Mucosa of gallbladder (tissue), 1 donor: ENCODE measurements at places on chromosomes 7 and 10.

DNA sequence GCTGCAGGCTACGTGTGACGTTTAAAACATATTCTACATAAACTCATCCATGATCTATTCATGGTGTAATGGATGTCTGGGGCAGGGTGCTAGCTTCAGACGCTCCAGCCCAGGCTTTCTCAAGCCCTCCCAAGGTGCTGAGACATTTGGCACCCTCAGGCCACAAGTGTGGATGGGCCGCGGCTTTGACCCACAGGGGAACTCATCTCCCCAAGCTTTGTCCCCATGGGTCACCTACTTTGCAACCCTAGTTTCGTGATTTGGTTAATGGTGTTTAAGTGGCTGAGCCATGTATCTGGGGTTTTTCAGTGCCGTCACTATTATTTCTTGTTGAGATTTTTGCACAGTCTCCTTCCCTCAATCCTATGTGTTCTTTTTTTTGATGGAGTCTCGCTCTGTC lies 66.0 kb downstream of the GRK5 start:
- DNase-seq, result no peak

DNA sequence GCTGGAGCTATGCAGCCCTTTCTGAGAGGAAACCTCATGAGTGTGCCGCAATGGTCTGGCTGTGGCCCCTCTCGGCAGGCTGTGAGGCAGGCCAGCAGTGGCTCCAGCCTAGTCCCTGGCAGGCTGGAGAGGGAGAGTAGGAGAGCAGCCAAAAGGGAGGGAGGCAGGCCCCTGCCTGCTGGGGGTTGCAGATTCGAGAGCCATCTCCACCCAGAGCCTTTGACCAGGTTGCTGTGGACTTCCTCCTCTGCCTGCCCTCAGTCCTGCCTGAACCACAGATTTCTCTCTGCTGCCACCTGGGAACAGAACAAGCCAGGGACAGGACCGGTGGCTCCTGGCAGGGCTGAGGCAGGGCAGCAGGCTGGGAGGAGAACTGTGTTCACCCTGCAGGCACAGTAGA lies 13.9 kb downstream of the PAX2 start:
- DNase-seq, result no peak

- peak; percentile 90 for DNase-seq
Observed at GRCh38 chr10:125123476-125124114, 36.8 kb downstream of the CTBP2 start.

DNA sequence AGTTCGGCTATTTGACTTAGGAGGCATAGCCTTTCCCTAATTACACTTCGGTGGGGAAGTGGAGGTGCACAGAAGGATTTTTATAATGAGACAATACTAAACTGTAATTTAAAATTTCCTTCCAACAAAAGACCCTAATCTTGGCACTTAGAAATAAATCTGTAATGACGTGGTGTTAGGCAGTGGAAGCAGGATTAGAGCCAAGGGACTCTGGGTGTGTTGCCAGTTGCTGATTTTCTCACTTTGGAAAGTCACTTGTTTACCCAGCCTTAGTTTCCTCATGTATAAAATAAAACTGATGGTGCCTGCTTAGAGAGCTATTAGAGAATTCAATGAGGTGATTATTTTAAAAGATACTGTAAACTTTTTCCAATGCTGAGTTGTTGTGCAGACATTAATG lies 287.2 kb downstream of the AUTS2 start:
- DNase-seq, result no peak

- peak; percentile 26 for DNase-seq
Observed at GRCh38 chr10:63236113-63236935, 103.2 kb downstream of the NRBF2 start.

- DNase-seq, result no peak
Observed at GRCh38 chr10:47257396-47258120, 42.4 kb upstream of the GDF10 start.

GRCh38 chr7:43637114-43637806 lies 54.4 kb downstream of the STK17A start:
- DNase-seq, result no peak

GRCh38 chr10:116444527-116445142 lies 17.0 kb downstream of the PNLIPRP3 start:
- peak; percentile 16 for DNase-seq

- no peak for DNase-seq
Observed at GRCh38 chr10:62514079-62514693, 140.0 kb downstream of the ZNF365 start.

DNA sequence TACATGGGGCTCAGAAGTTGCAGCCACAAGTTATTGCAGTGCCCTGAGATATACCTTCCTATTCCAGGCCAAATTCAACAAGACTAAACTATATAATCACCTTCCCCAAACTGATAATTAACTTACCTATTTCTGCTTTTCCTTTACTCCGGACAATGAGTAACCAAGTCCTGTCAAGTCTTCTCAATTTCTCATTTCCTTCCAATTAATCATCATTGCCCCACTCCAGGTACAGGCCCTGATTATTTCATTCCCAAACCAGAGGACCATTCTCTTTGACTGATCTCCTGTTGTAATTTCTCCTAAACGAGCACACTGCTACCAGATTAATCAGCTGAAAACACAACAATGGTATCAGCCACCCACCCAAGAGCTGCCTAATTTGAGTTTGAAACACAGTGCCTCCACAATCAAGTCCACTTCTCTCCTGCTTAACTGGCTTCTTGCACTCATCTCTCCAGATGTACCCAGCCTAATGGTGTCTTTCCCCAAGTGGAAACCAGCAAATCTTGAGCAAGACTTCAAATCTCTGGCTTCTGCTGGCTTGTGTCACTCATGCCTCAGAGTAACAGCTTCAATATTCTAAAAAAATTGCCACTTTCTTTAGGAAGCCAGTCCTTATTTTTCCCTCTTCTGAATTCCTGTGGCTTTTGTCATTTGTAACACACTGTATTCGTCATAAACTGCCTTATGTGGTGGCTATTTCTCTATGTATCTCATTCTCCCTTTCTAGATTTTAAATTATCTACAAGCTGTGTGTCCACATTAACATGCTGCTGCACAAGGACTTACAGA lies 89.1 kb downstream of the CDK6 start:
- no peak for DNase-seq

DNA sequence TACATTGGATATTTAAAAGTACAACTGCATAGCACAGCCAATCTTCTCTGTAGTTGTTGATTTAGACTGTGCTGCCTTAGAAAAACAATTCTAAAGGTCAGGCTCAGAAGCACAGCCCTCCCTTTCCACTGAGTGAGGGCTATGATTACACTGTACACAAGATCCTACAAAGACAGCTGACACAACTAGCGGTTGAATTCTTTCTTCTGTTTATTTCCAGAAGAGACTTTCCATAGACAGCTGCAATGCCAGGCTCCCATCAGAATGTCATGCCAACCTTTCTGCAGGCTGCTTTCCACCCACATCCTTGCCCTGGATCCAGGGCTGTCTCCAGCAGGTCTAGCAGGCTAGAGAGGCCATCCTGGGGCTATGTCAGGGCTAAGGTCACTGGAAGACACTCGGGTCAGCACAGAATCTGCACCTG lies 39.3 kb downstream of the FAM13C start:
- peak; percentile 11 for DNase-seq

DNA sequence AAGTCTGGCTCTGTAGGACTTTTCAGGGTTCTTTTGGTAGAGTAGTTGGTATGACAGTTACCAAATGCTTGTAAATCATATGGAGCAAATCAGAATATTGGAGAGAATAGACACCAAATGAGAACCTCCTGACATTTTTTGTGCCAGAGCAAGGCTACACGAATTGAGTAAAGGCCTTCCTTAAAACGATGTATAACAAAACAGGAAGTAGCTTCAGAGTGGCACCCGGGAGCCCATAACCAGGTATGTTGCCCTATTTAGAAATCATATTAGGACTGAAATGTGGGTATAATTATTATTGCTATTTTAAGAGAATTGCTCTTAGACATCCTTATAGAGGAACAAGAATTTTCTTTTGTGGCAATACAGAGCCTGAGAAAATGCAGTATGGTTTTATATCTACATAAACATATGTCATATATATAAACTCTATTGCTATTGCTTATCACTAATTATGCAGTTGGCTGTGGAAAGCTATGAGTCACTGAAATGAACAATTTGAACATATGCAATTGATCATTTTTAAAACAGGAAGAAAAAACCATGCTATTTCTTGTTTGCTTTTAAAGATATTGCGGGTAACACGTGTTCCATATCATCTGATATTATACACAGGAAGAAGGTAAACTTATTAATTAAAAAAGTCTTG lies 197.4 kb upstream of the MTPN start:
- DNase-seq, result no peak

DNA sequence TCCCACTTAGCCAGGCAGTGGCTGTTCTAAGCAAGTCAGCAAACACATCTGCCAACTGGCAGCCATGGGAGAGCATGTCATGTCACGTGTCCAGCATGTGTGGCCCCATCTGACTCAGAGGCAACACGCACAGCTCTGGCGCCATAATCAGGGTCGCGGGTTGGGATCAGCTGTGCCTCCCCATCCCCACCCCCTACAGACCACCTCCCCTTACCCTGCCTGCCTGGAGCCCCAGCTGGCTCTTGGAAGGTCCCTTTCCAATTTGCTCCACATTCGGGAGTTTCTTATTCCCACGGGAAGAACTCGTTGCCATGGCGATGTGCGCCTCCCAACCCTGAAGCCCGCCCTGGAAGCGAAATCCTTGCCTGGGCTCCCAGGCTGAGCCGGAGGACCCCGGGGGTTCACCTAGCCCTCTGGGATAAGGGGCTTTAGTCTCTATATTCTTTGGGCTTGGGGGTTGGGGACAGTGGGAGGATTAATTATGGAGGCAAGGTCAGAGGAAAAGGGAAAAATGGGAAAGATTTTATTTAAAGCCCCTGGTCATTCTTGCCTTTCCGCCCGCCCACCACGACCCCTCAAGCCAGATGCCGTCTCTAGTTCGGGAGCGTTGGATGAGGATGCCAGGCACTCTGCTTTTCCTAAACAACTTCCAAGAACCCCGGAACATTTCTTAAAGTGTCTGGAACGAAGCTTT lies 283.7 kb downstream of the ZEB1 start:
- DNase-seq, result peak; percentile 83

- no peak for DNase-seq
Observed at GRCh38 chr10:80131499-80131901, 1.0 kb upstream of the PLAC9 start.

DNA sequence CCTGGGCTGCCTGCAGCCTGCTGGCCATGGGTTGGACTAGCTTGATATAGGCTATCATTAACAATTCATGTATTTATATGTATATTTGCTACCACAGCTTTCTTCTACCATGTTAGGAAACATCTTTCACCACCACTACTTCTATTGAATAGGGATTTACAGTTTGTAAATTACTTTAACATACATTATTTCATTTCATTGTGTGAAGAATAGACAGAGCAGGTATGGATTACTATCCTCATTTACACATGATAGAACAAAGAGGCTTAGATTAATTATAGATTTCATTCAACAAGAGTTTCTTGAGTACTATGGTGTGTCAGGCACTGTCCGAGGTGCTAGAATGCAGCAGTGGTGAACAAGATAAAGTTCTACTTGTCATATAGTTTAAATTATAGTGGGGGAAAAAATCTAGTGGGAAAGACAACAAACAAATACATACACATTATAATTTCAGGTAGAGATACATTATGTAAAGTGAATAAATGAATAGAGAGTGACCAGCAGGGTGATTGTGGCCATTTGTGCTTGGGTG lies 20.6 kb downstream of the VTI1A start:
- DNase-seq, result no peak

DNA sequence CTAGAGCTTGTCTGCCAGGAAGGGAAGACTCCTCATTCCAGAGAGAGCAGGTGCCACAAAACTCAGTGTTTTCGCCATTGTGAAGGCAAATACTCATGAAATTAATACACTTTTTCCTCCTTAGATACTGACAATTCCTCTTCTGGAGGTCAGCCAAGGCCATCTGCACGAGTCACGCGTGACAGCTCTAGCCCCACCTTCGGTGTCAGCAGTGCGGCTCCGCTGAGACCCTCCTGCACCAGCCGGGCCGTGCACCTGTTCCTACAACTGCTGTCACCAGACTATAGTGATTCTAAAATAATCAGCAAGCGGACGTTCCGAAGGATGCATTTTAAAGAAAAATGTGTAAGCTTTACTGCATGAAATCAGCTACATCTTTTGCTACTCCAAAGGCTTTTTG lies 127.7 kb downstream of the DIP2C start:
- DNase-seq, result no peak

DNA sequence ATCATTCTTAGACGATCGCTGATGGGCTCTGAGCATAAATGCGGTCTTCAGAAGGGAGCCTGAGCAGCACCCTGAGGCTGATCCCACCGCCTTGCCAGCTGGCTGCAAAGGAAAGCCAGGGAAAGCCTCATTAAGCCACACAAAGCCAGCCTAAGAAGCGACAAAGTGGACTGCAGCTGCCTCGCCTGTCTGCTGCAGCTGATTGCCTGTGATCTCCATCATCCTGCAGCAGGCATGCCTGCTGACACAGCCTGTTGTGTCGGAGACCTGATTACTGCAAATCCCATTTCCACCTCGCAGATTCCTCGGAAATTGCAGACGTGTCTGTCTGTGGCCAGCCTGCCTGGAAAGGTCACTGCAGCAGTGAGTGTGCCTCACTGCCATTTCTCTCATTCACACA lies 1087.0 kb upstream of the AUTS2 start:
- no peak for DNase-seq

DNA sequence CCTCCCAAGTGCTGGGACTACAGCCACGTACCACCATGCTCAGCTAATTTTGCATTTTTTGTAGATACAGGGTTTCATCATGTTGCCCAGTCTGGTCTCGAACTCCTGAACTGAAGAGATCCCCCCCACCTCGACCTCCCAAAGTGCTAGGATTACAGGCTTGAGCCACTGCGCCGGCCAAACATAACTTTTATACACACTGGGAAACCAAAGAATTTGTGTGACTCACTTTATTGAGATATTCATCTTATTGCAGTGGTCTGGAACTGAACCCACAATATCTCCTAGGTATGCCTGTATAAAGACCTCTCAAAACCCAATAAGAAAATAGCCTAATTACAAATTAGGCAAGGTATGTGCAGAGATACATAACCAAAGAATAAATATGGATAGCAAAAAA lies 182.6 kb upstream of the FEZF1 start:
- no peak for DNase-seq

DNA sequence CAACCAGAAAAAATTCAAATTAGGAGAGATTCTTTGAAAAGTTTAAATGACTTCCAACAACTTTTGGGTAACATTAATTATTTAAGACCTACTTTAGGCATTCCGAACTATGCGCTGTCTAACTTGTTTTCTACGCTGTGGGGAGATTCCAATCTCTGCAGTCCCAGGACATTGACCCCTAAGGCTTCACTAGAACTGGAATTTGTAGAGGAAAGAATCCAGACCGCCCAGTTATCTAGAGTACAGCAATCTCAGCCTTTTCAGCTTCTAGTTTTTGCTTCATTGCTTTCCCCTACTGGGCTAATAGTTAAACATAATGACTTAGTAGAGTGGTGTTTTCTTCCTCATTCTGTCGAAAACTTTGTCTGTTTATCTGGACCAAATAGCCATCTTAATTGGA lies 14.9 kb upstream of the DDC start:
- no peak for DNase-seq

DNA sequence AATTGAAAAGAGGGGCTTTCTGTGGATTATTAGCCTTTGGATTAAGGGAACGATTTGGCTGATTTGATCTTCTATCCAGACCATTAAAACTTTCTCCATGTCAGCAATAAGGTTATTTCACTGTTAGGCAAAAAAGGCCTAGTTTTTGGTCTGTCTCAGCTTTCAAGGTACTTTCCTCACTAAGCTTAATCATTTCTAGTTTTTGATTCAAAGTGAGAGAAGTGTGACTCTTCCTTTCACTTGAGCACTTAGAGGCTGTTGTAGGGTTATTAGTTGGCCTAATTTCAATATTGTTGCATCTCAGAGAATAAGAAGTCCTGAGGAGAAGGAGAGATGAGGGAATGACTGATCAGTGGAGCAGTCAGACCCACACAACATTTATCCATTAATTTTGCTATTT lies 596.0 kb upstream of the TPK1 start:
- DNase-seq, result no peak
